ENCODE measurements at places on chromosomes 13 and 19. TPM values are rescaled to one million over a fixed set of nuclear protein-coding genes. Genes with fewer than 3 reads are reported as not detected.

The FBN3 gene
- total RNA-seq = not detected

The GAPDHS gene
- total RNA-seq = not detected

The ZNF665 gene
- total RNA-seq = not detected

The PODNL1 gene
- total RNA-seq = 1.1 TPM

The ZNF331 gene
- 13.2 TPM for total RNA-seq

The BRSK1 gene
- 5.4 TPM for total RNA-seq

The CCL25 gene
- total RNA-seq = not detected

The RNF225 gene
- 0.12 TPM for total RNA-seq

The MIER2 gene
- 14.9 TPM for total RNA-seq

The C1QTNF9B gene
- not detected for total RNA-seq

The LHFPL6 gene
- 6.9 TPM for total RNA-seq

The KIR2DL1 gene
- not detected for total RNA-seq

The LILRB1 gene
- total RNA-seq = not detected

The ZNF888 gene
- total RNA-seq = not detected

The SGCG gene
- not detected for total RNA-seq

The SYMPK gene
- 77.9 TPM for total RNA-seq

The ZNF439 gene
- not detected for total RNA-seq

The S1PR5 gene
- total RNA-seq = 1.7 TPM

The THSD1 gene
- total RNA-seq = 9.1 TPM

The ZNF846 gene
- total RNA-seq = 0.76 TPM

The CGB2 gene
- total RNA-seq = 0.71 TPM

The PGLYRP1 gene
- not detected for total RNA-seq

The WDR87 gene
- not detected for total RNA-seq

The STOML3 gene
- not detected for total RNA-seq

The PTGIR gene
- 0.09 TPM for total RNA-seq

The CABP5 gene
- not detected for total RNA-seq

The RASGRP4 gene
- total RNA-seq = not detected

The PLIN5 gene
- 0.26 TPM for total RNA-seq

The PGLYRP2 gene
- total RNA-seq = not detected

The MCEMP1 gene
- total RNA-seq = not detected

The PTGER1 gene
- total RNA-seq = not detected

The LRG1 gene
- total RNA-seq = 0.25 TPM

The GDF15 gene
- total RNA-seq = 63.2 TPM

The KCNN1 gene
- 0.69 TPM for total RNA-seq

The CCDC9 gene
- total RNA-seq = 25.5 TPM

The SLC6A16 gene
- total RNA-seq = 1.1 TPM

The OPA3 gene
- 11.0 TPM for total RNA-seq

The CCNA1 gene
- 0.51 TPM for total RNA-seq

The ZFP82 gene
- total RNA-seq = 1.9 TPM

The ZNF628 gene
- total RNA-seq = 7.8 TPM

The PRR12 gene
- total RNA-seq = 33.0 TPM

The NOVA2 gene
- total RNA-seq = 0.12 TPM

The YIF1B gene
- 137 TPM for total RNA-seq

The EFNB2 gene
- 3.0 TPM for total RNA-seq

The SLC44A2 gene
- 5.8 TPM for total RNA-seq

The MADCAM1 gene
- 0.33 TPM for total RNA-seq

The KLK8 gene
- total RNA-seq = not detected

The TUBA3C gene
- not detected for total RNA-seq

The VAV1 gene
- total RNA-seq = 6.3 TPM

The C1QTNF9 gene
- not detected for total RNA-seq

The SYCN gene
- not detected for total RNA-seq

The SLC17A7 gene
- 0.61 TPM for total RNA-seq
